ENCODE measurements at places on chromosomes 4 and X. TPM values are rescaled to one million over a fixed set of nuclear protein-coding genes. Genes with fewer than 3 reads are reported as not detected.

BMPR1B gene
- total RNA-seq: 6.3 TPM

HSD17B11 gene
- total RNA-seq: 58.2 TPM

PPP1R2C gene
- total RNA-seq: not detected

INTS12 gene
- 14.9 TPM for total RNA-seq

F9 gene
- total RNA-seq: not detected

IDUA gene
- total RNA-seq: 10.2 TPM

SLC16A2 gene
- total RNA-seq: 17.8 TPM

UGT2B11 gene
- total RNA-seq: 0.16 TPM

IGFBP7 gene
- 253 TPM for total RNA-seq

HS3ST1 gene
- total RNA-seq: 0.60 TPM

UGT2B7 gene
- 0.35 TPM for total RNA-seq

VSIG4 gene
- not detected for total RNA-seq

CRLF2 gene
- 0.82 TPM for total RNA-seq

SYP gene
- 2.8 TPM for total RNA-seq

HELT gene
- total RNA-seq: not detected

ENPP6 gene
- not detected for total RNA-seq

OTC gene
- not detected for total RNA-seq

Measured in A549 treated with Hydrocortisone at 1 μM for 4 hours (cell line).